ENCODE measurements at places on chromosomes 5 and 9. TPM values are rescaled to one million over a fixed set of nuclear protein-coding genes. Genes with fewer than 3 reads are reported as not detected.
A peak's percentile ranks its signal among the peaks of the same experiment; 100 is the strongest.

- H3K4me1 ChIP-seq = peaks cover 13% of the 10 kb centered on the region
- DNase-seq = no peak
- H3K4me3 ChIP-seq = no peak overlapping the region
- H3K27ac ChIP-seq = no peak overlapping the region
- H3K27me3 ChIP-seq = no peaks in the 10 kb centered on the region
Measured at GRCh38 chr5:16542236-16542635, 74.6 kb downstream of the RETREG1 start.

DNA sequence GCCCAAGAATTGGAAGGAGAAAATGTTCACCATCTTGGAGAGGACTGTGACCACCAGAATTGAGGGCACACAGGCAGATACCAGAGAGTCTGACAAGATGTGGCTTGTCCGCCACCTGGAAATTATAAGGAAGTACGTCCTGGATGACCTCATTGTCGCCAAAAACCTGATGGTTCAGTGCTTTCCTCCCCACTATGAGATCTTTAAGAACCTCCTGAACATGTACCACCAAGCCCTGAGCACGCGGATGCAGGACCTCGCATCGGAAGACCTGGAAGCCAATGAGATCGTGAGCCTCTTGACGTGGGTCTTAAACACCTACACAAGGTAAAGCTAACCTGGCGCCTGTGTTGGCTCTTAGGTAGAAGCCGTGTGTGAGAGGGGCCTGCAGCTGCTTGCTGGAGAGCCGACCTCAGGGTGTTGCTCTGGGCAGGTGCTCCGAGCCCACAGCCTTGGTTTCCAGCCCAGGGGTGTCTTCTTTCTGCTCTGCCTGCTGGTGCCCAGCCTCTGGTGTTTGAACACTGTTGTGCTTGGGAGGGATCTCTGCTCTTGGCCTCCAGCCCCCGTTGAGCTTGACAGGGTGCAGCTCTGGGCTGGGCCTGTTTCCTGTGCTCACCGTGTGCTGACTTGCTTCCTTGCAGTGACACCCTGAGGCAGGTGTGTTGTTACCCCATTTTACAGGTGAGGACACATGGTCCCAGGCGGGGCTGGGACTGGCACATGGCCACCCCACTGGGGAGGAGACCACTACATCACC, 10.9 kb downstream of the EXOC3 start:
- DNase-seq = no peak
- H3K27me3 ChIP-seq = no peaks in the 10 kb centered on the region
- H3K4me3 ChIP-seq = no peak overlapping the region
- peaks cover 20% of the 10 kb centered on the region for H3K4me1 ChIP-seq

- DNase-seq = no peak
- no peaks in the 10 kb centered on the region for H3K36me3 ChIP-seq
- no peak overlapping the region for H3K4me3 ChIP-seq
- H3K27ac ChIP-seq = no peak overlapping the region
Measured at GRCh38 chr5:585556-585955, 26.6 kb upstream of the CEP72 start.

GRCh38 chr5:146644831-146645230, 128.8 kb upstream of the GPR151 start:
- no peaks in the 10 kb centered on the region for H3K27me3 ChIP-seq
- no peaks in the 10 kb centered on the region for H3K4me1 ChIP-seq
- no peaks in the 10 kb centered on the region for H3K36me3 ChIP-seq
- H3K27ac ChIP-seq = no peak overlapping the region

- H3K4me3 ChIP-seq = no peak overlapping the region
- no peaks in the 10 kb centered on the region for H3K36me3 ChIP-seq
- H3K4me1 ChIP-seq = no peaks in the 10 kb centered on the region
- no peaks in the 10 kb centered on the region for H3K27me3 ChIP-seq
Measured at GRCh38 chr5:27437594-27438200, 399.3 kb upstream of the CDH9 start.

DNA sequence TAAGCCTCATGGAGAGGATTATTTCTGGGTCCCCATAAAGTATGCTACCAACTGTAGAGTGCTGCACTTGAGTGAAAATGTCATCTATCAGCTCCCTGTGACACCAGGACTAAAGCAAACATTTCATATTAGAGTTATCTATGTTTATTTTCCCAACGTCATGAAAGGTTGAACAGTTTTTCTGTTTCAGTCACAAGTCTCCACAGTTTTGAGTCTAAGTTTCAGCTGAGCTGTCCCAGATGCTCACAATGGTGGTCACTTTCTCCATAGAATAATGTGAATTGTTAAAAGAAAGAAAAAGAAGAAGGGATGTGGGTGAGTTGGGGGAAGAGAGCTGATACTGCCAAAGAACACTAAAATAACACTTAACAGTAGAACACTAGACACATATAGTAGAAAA, 126.3 kb upstream of the C9orf72 start:
- no peaks in the 10 kb centered on the region for H3K4me1 ChIP-seq
- H3K4me3 ChIP-seq = no peak overlapping the region
- no peaks in the 10 kb centered on the region for H3K36me3 ChIP-seq
- no peak for DNase-seq

DNA sequence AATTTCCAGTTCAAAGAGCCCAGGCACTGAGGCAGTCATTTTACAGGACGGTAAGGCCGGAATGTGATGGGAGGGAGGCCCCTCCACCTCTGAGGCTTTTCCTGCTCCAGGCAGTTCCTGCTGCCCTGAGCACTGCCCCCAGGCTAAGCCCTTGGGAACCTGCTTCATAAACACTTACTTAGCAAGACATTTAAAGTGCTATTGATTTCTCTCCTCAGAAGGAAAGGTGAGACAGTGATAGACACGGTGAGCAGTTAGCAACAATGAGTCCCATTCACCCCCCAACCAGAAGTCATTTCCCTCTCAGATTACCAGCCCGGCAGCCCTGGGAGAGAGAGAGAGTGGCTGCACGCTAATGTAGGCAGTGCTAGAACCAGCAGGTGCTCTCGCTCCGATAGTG, 462.5 kb downstream of the SPOCK1 start:
- H3K27me3 ChIP-seq = no peaks in the 10 kb centered on the region
- no peak overlapping the region for H3K4me3 ChIP-seq
- H3K27ac ChIP-seq = no peak overlapping the region

DNA sequence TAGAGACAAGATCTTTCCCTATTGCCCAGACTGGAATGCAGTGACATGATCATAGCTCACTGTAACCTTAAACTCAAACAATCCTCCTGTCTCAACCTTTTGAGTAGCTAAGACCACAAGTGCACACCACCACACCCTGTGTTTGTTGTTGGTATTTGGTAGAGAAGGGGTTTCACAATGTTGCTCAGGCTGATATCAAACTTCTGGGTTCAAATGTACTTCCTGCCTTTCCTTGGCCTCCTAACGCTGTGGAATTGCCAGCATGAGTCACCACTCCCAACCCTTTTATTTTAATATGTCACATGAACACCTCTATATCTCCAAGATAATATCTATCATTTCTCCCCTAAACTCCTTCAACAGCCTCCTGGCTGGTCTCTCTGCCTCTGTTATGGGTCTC, 719.0 kb downstream of the PTPRD start:
- H3K4me3 ChIP-seq = no peak overlapping the region
- H3K4me1 ChIP-seq = no peaks in the 10 kb centered on the region
- no peaks in the 10 kb centered on the region for H3K36me3 ChIP-seq
- H3K27me3 ChIP-seq = no peaks in the 10 kb centered on the region

DNA sequence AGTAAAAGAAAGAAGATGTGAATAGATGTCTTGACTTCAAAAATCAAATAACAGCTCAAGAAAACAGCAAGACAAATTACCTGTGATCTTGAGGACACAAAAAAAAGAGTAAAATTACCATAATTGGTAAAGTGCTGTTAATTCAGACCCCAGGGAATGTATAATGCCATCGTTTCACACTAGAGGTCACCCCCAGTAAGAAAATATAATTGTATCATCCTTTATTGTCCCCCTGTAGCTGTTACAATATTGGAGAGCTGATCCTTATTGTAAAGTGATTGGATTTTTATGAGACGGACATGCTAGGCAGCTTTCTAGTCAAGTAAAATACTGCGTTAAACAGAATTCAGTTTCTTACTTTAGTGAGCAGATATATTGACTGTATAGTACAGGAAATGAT, 377.0 kb downstream of the TLE1 start:
- no peak for DNase-seq
- no peak overlapping the region for H3K27ac ChIP-seq
- no peaks in the 10 kb centered on the region for H3K27me3 ChIP-seq
- no peak overlapping the region for H3K4me3 ChIP-seq
- H3K36me3 ChIP-seq = no peaks in the 10 kb centered on the region

DNA sequence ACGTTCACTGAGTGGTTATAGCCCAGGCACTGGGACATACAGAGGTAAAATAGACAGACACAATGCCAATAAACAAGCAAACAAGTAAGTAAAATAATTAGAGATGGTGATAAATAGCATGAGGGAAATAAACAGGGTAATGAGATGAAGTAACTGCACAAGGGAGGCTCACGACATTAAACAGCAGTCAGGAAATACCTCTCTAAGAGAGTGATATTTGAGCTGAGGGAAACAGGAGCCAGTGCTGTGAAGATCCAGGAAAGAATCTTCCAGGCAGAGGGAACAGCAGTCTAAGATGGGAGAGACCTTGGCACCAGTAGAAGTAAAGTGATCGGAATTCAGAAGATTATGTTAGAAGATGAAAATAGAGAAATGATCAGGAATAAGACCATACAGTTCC, 279.4 kb downstream of the HINT1 start:
- no peak for DNase-seq
- H3K4me3 ChIP-seq = no peak overlapping the region
- no peak overlapping the region for H3K27ac ChIP-seq
- H3K4me1 ChIP-seq = no peaks in the 10 kb centered on the region
- H3K36me3 ChIP-seq = no peaks in the 10 kb centered on the region
- no peaks in the 10 kb centered on the region for H3K27me3 ChIP-seq

DNA sequence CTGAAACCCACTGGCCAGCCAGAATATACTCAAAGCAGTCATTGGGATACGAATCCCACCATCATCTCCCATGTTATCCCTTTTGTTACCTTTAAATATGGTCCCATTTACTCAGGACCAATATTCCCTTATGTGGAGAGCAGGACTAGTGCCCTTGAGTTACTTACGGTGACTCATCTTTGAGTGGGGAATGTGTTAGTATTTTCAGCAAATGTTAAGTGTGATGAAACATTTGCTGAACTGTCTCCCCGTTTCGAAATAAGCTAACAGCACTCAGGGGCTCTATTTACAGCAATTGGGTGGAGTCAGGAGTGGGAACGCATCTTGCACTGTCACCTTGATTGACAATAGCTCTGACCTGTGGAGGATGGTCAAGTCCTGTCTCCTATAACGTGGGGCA, 67.4 kb downstream of the CTSL start:
- no peaks in the 10 kb centered on the region for H3K27me3 ChIP-seq
- no peaks in the 10 kb centered on the region for H3K36me3 ChIP-seq
- peaks cover 8% of the 10 kb centered on the region for H3K4me1 ChIP-seq

DNA sequence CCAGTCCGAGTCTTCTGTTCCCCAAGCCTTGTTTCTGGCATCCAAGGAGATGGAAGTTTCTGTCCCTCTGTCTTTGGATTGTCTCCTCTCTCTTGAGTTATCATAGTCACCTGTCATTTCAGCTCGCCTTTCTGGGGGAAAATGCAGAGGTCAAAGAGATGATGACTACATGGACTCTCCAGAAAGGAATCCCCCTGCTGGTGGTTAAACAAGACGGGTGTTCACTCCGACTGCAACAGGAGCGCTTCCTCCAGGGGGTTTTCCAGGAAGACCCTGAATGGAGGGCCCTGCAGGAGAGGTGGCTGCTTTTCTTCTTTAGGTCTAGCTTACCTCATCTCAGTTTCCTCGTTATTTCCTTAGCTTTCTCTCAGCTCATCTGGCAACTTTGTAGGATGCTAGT, 25.1 kb downstream of the ERAP2 start:
- H3K27me3 ChIP-seq = no peaks in the 10 kb centered on the region
- H3K36me3 ChIP-seq = peaks cover 65% of the 10 kb centered on the region
- no peak overlapping the region for H3K4me3 ChIP-seq
- no peak for DNase-seq
- H3K4me1 ChIP-seq = peaks cover 10% of the 10 kb centered on the region

DNA sequence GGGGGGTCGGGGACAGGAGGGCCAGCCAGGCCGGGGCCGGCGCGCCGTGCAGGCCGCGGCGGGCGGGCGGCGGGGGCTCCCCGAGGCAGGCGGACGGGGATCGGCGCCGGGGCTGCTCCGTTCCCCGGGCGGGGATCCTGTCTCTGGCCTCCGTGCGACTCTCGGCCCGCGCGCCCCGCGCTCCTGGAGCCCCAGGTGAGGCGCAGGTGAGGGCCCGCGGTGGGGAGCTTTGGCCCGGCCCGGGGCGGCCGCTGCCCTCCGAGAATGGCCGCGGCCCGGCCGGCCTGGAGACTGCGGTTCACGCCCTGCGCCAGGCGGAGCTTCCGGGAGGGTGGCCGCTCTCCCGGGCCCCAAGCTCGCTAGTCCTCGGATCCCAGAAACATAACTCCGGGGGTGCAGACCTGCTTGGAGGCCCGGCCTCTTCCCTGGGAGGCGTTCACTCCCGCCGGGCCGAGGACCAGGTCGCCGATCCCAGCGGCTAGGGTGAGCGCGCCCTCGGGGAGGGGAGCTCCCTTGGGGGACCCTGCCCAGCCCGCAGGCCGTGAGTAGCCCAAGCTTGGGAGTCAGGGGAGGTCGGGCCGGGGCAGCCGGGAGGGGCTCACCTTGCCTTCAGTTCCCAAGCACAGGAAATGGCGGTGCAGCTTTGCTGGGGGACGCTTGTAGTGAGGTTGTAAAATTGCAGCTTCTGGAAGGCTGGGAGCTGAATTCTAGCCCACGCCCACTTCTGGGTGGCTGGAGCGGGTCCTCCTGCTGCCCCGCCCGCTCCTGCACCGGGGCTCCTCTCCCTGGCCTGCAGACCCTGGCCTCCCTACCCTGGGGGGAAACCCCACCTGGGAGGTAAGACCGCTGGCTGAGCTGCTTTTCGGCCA, 723 bp downstream of the PPP1R26 start:
- H3K4me1 ChIP-seq = peaks cover 16% of the 10 kb centered on the region
- no peak for DNase-seq
- H3K27ac ChIP-seq = no peak overlapping the region
- H3K27me3 ChIP-seq = peaks cover 16% of the 10 kb centered on the region
- no peak overlapping the region for H3K4me3 ChIP-seq

- H3K36me3 ChIP-seq = no peaks in the 10 kb centered on the region
- peak overlapping the region; percentile 59 for H3K4me3 ChIP-seq
- H3K4me1 ChIP-seq = peaks cover 76% of the 10 kb centered on the region
- DNase-seq = peak; percentile 46
- H3K27me3 ChIP-seq = no peaks in the 10 kb centered on the region
- H3K27ac ChIP-seq = peak overlapping the region; percentile 96
Measured at GRCh38 chr5:151222790-151223446, 974 bp downstream of the CCDC69 start.

GRCh38 chr5:15547261-15547839, 47.4 kb downstream of the FBXL7 start:
- H3K36me3 ChIP-seq = no peaks in the 10 kb centered on the region
- H3K27me3 ChIP-seq = no peaks in the 10 kb centered on the region
- no peak overlapping the region for H3K4me3 ChIP-seq
- DNase-seq = no peak

- no peak for DNase-seq
Measured at GRCh38 chr9:121694600-121694999, 43.2 kb downstream of the DAB2IP start.

The ROR2 gene
- total RNA-seq = 0.17 TPM

The DAPK1 gene
- 1.7 TPM for total RNA-seq

The SELENOP gene
- 0.86 TPM for total RNA-seq

The CREBRF gene
- 102 TPM for total RNA-seq

The ABCA1 gene
- 0.80 TPM for total RNA-seq

The TBC1D9B gene
- total RNA-seq = 85.0 TPM

The NME5 gene
- not detected for total RNA-seq

The GPX8 gene
- total RNA-seq = not detected

The PHYHD1 gene
- 2.2 TPM for total RNA-seq
